Endodermal cell (in vitro differentiated cells): ENCODE measurements at places on chromosomes 7 and 10. TPM values are rescaled to one million over a fixed set of nuclear protein-coding genes. Genes with fewer than 3 reads are reported as not detected.

GRCh38 chr7:116232350-116232749 lies 22.0 kb downstream of the TES start:
- no peak for DNase-seq
- no peak overlapping the region for H3K4me3 ChIP-seq
- peaks cover 26% of the 10 kb centered on the region for H3K27me3 ChIP-seq
- no peaks in the 10 kb centered on the region for H3K36me3 ChIP-seq
- no peak overlapping the region for H3K27ac ChIP-seq
- H3K4me1 ChIP-seq: peaks cover 2% of the 10 kb centered on the region

GRCh38 chr10:47278152-47278473 lies 21.9 kb upstream of the GDF10 start:
- H3K27ac ChIP-seq: no peak overlapping the region
- H3K4me1 ChIP-seq: no peaks in the 10 kb centered on the region
- no peaks in the 10 kb centered on the region for H3K36me3 ChIP-seq

DNA sequence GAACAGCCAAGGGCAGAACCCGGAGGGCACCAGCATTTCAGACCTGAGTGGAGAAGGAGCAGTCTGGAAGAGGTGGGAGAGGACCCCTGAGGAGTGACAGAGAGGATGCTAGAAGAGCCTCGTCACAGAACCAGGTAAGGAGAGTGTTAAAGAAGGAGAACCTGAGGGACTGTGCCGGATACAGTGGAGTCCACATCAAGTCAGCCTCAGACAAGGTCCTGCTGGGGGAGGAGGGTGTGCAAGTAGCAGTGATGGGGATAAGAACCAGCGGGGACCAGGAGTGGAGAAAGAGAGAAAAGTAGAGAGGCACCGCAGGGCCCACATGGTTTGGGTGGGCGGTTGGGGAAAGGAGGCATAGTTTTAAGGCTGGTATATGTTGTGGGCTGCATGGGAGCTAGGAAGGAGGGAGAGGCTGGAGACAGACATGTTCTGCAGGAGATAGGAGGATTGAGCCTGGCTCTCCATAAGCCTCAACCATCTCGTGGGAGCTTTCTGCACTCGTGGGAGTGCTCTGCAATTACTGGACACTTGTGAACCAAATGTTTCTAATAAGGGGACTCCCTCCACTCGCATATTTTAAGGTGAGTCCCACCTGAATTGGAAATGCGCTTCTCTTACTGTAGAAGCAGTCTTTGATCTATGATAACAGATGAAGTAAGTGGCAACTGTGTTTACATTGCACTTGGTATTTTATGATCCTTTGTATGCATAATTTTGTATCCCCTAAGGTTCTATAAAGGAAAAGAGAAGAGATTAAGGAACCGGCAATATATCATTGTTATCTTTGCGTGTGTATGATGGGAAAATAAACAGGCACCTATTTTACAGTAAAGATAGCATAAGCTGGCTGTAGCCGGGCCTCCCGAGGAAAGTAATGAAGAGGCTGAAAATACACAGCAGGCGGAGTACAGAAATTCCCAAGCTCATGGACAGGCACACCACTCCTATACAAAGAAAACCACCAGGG lies 154.8 kb downstream of the ADAM12 start:
- H3K4me1 ChIP-seq: no peaks in the 10 kb centered on the region
- DNase-seq: no peak
- H3K36me3 ChIP-seq: no peaks in the 10 kb centered on the region

DNA sequence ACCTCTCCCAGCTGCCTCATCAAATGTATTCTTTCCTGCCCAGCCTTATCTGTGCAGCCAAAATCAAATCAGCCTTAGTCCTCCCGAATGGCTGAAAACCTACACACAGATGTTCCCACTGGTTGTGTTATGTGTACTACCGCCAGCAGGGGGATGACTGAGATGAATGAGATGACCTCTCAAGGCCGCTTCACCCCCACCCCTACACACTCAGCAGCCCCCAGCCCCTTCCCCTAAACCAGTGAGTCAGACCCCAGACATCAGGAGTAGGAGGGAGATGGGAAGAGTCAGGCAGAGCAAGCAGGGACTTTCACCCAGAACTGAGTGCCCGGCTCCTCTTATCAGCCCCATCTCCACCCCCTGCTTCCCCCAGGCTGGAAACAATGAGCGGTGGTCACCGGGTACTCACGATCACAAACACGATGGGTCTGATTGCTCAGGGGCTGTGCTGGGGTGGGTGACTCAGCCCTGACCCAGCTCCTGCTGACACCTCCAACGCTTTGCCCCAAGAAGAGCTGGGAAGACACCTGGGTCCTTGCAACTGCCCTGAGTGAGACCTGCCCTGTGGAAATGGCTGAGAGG lies 6.5 kb upstream of the C10orf105 start:
- H3K27ac ChIP-seq: no peak overlapping the region
- peaks cover 4% of the 10 kb centered on the region for H3K4me1 ChIP-seq
- H3K27me3 ChIP-seq: peaks cover 3% of the 10 kb centered on the region
- peak; percentile 83 for DNase-seq

GRCh38 chr7:131657881-131658280 lies 101.5 kb upstream of the PODXL start:
- no peak for DNase-seq
- H3K27me3 ChIP-seq: no peaks in the 10 kb centered on the region
- H3K27ac ChIP-seq: no peak overlapping the region
- H3K36me3 ChIP-seq: no peaks in the 10 kb centered on the region
- H3K4me1 ChIP-seq: peaks cover 15% of the 10 kb centered on the region

The OR6V1 gene
- not detected in 2 replicates for total RNA-seq

The ITGA8 gene
- 0.25 and 0.40 TPM in 2 replicates for total RNA-seq

- no peak overlapping the region for H3K27ac ChIP-seq
- H3K27me3 ChIP-seq: no peaks in the 10 kb centered on the region
- no peak for DNase-seq
- peaks cover 14% of the 10 kb centered on the region for H3K4me1 ChIP-seq
- no peak overlapping the region for H3K4me3 ChIP-seq
Measured at GRCh38 chr10:78378192-78378591, 344.5 kb downstream of the RPS24 start.

DNA sequence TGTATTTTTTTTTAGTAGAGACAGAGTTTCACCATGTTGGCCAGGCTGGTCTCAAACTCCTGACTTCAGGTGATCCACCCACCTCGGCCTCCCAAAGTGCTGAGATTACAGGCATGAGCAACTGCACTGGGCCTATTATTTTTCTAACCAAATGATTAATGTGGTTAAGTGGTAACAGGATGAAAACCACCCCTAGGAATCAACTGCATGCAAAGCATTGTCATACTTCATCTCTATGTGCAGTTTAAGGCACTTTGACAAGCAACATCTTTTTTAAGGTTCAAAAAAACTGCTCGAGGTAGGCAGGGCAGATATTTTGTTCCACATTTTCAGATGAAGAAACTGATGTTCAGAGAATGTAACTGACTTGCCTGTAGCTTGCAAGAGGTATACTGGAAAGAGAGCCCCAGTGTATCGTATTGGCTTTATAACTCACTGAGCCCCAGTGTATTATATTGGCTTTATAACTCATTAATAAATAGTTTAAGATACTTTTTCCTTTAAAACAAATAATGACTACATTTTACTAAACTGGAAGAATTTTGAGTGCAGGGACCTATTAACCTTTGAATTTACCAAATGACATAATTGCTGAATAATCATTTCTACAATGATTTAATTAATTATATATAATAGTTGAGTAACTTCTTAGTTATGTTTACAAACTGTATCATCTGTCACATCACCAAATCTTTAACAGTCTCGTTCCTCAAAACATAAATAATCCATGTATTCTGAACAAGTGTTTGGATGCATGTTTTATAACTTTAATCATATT lies 38.1 kb downstream of the RTKN2 start:
- H3K36me3 ChIP-seq: no peaks in the 10 kb centered on the region
- H3K4me3 ChIP-seq: no peak overlapping the region
- DNase-seq: no peak
- H3K27ac ChIP-seq: no peak overlapping the region

DNA sequence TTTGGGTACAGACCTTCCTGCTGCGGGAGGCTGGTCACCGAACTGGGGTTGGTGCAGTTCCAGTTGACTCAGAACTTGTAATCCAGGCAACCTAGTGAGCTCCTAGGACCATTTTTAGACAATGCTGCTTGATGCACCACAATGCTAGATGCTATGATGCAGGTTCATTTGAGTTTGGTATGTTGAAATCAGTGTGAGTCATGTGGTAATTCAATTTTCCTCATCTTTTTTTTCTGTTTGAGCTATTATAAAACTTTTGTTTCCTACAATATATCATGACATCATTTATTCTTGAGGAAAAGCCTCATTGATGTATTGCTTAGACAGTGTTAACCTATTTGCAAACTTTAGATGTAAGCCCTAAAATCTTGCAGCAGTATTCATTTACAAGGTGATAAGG lies 40.9 kb upstream of the MTPN start:
- no peaks in the 10 kb centered on the region for H3K4me1 ChIP-seq
- no peaks in the 10 kb centered on the region for H3K36me3 ChIP-seq
- DNase-seq: no peak
- no peak overlapping the region for H3K4me3 ChIP-seq
- H3K27ac ChIP-seq: no peak overlapping the region

DNA sequence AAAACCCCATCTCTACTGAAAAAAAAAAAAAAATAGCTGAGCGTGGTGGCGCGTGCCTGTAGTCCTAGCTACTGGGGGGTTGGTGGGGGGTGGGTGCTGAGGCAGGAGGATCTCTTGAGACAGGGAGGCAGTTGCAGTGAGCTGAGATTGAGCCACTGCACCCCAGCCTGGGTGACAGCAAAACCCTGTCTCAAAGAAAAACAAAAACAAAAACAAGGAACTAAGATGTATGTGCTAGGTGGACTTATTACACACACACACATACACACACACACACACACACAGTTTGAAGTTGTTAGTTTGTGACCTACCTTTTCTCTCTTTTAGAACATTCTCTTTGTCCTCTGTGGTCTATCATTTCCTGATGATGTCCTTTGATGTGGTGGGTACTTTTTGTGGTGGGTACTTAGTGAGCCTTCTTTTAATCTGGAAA lies 53.5 kb downstream of the EXOC6 start:
- H3K27ac ChIP-seq: no peak overlapping the region
- no peak for DNase-seq
- no peaks in the 10 kb centered on the region for H3K27me3 ChIP-seq
- H3K4me3 ChIP-seq: no peak overlapping the region
- no peaks in the 10 kb centered on the region for H3K4me1 ChIP-seq

- no peak overlapping the region for H3K4me3 ChIP-seq
- no peaks in the 10 kb centered on the region for H3K27me3 ChIP-seq
- no peaks in the 10 kb centered on the region for H3K36me3 ChIP-seq
- no peaks in the 10 kb centered on the region for H3K4me1 ChIP-seq
Measured at GRCh38 chr7:19574131-19574530, 134.7 kb downstream of the POLR1F start.

The FFAR4 gene
- total RNA-seq: not detected in 3 replicates

- H3K36me3 ChIP-seq: peaks cover 10% of the 10 kb centered on the region
- peak; percentile 89 for DNase-seq
- peak overlapping the region; percentile 92 for H3K4me3 ChIP-seq
- no peaks in the 10 kb centered on the region for H3K27me3 ChIP-seq
- H3K27ac ChIP-seq: peak overlapping the region; percentile 59
Measured at GRCh38 chr10:21516242-21517131, 9.0 kb downstream of the SKIDA1 start.

GRCh38 chr10:101062232-101063049 lies 652 bp downstream of the KAZALD1 start:
- peaks cover 57% of the 10 kb centered on the region for H3K27me3 ChIP-seq
- peak overlapping the region; percentile 92 for H3K4me3 ChIP-seq
- DNase-seq: peak; percentile 93
- H3K4me1 ChIP-seq: peaks cover 5% of the 10 kb centered on the region
- no peak overlapping the region for H3K27ac ChIP-seq

The ZMIZ1 gene
- total RNA-seq: 55.6 and 65.3 TPM in 2 replicates

GRCh38 chr7:131238347-131238931 lies 89.2 kb upstream of the MKLN1 start:
- no peaks in the 10 kb centered on the region for H3K27me3 ChIP-seq
- no peak overlapping the region for H3K27ac ChIP-seq
- no peak for DNase-seq
- no peaks in the 10 kb centered on the region for H3K36me3 ChIP-seq
- no peaks in the 10 kb centered on the region for H3K4me1 ChIP-seq

The CAMK1D gene
- total RNA-seq: 4.3 and 4.5 TPM in 2 replicates

The ZNF92 gene
- total RNA-seq: 22.2 to 28.9 TPM (median 26.5 TPM) in 3 replicates

- H3K27me3 ChIP-seq: no peaks in the 10 kb centered on the region
- peaks cover 14% of the 10 kb centered on the region for H3K4me1 ChIP-seq
- peak; percentile 93 for DNase-seq
- H3K27ac ChIP-seq: peak overlapping the region; percentile 79
- peaks cover 38% of the 10 kb centered on the region for H3K36me3 ChIP-seq
Measured at GRCh38 chr7:74094224-74095101, 10.9 kb downstream of the LIMK1 start.

- H3K27ac ChIP-seq: no peak overlapping the region
- peaks cover 10% of the 10 kb centered on the region for H3K36me3 ChIP-seq
- H3K4me1 ChIP-seq: peaks cover 4% of the 10 kb centered on the region
- H3K27me3 ChIP-seq: no peaks in the 10 kb centered on the region
- no peak for DNase-seq
Measured at GRCh38 chr10:106741006-106741530, 423.4 kb downstream of the SORCS1 start.

DNA sequence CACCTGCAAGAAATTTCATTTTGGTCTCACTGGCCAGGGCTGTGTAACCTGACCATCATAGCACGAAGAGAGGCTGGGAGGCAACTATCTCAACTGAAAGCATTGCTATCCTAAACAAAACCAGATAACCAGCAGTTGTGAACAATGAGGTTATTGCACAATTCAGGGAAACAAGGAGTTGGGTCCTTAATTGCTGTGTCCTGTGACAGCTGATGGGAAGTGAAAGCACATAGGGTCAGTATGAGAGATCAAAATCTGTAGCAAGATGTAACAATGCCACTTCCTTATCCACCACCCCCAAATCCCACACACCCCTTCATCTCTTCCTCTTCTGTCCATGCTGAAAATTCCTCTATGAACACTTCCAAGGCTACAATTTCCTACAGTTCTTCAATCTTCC lies 80.2 kb downstream of the HTR7 start:
- no peaks in the 10 kb centered on the region for H3K4me1 ChIP-seq
- no peak overlapping the region for H3K27ac ChIP-seq
- DNase-seq: no peak

DNA sequence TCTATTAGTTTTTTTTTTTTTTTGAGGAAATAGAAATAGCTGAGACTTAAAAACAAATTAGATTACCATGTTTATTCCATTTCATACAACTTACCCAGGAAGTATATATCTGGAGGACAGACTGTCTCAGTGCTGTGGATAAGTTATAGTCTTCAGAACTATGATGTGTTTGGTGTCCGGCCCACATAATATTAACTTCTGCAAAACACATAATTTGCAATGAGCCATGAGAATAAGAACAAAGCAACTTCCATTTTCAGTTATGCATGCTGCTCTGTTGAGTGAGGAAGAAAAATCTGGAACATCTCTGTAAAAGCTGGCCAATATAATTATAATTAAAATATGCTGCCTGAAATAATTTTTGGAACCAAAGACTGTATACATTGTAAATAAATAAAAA lies 130.9 kb downstream of the AGMO start:
- no peaks in the 10 kb centered on the region for H3K4me1 ChIP-seq
- no peaks in the 10 kb centered on the region for H3K36me3 ChIP-seq
- H3K4me3 ChIP-seq: no peak overlapping the region
- DNase-seq: no peak
- no peaks in the 10 kb centered on the region for H3K27me3 ChIP-seq

The SYT15B gene
- total RNA-seq: 0.16 and 0.26 TPM in 2 replicates

The GPNMB gene
- 0.42 to 1.1 TPM (median 0.94 TPM) in 3 replicates for total RNA-seq

The CDK14 gene
- total RNA-seq: 11.3 to 16.7 TPM (median 13.4 TPM) in 3 replicates
